ENCODE measurements at places on chromosomes 5 and 9.

DNA sequence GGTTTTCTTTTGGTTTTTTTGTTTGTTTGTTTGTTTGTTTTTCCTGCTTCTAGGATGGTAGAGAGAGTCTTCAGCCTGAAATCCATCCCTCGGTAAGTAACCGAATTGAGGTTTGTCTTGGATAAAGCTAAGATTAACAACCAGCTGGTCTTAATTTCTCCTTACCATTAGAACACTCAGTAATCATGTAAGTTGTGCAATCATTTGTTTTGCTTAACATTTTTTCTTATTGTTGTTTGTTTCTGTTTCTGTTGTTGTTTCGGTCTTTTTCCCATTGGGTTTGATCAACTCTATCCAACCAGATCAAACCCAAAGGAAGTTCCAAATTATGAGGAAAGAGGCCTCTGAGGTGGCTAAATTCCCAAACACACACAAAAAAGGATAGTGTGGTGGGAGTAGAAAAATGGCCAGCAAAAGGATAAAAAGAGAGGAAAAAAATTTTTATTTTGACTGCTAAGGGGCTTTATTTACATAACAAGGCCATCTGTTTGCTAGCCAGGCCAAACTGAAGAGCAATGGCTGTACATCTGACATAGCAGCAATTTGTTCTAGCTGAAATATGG is 49.6 kb upstream of the ANKRD31 start:
- no peak for DNase-seq

DNA sequence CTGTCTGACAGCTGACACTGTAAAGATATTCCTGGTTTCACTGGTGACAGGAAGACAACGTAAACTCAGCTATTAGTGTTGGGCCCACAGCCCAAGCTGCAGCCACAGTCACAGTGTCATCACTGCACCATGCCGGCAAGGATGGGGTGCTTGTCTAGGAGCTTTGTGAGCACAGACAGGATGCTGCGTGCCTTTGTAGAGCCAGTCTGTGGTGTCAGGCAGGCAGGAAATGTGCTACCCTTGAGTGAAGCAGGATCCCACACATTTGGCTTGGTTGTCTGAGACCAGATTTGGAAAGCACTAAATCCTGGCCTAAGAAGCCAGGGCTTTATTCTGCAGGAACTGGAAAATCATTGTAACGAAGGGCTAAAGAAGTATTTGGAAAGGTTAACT is 121.6 kb upstream of the ADAMTS16 start:
- no peak for DNase-seq

- DNase-seq: no peak
Measured at GRCh38 chr9:134778841-134779411, 101.7 kb upstream of the FCN2 start.

GRCh38 chr9:28762167-28762566 is 1188.9 kb upstream of the C9orf72 start:
- DNase-seq: no peak

DNA sequence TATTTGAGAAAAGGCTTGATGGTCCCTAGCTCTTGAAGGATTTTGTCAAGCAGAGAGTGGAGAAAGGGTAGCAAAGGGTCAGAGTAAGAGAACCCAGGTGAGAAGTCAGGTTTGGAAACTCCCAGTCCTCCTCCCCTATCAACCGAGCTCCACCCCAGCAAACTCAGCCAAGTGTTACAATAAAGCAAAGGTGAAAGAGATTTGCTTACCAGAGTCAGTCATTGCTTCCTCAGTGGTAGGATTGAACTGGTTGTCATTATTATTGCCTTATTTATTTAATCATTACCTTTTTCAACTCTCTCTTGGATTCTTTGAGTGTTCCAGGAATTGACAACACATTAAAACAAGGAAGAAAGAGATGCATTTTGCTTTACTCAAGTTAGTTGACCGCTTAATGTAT is 80.5 kb downstream of the RFK start:
- no peak for DNase-seq

GRCh38 chr5:143147383-143147782 is 256.1 kb downstream of the NR3C1 start:
- DNase-seq: no peak

- DNase-seq: no peak
Measured at GRCh38 chr5:103424453-103425205, 138.0 kb downstream of the NUDT12 start.

DNA sequence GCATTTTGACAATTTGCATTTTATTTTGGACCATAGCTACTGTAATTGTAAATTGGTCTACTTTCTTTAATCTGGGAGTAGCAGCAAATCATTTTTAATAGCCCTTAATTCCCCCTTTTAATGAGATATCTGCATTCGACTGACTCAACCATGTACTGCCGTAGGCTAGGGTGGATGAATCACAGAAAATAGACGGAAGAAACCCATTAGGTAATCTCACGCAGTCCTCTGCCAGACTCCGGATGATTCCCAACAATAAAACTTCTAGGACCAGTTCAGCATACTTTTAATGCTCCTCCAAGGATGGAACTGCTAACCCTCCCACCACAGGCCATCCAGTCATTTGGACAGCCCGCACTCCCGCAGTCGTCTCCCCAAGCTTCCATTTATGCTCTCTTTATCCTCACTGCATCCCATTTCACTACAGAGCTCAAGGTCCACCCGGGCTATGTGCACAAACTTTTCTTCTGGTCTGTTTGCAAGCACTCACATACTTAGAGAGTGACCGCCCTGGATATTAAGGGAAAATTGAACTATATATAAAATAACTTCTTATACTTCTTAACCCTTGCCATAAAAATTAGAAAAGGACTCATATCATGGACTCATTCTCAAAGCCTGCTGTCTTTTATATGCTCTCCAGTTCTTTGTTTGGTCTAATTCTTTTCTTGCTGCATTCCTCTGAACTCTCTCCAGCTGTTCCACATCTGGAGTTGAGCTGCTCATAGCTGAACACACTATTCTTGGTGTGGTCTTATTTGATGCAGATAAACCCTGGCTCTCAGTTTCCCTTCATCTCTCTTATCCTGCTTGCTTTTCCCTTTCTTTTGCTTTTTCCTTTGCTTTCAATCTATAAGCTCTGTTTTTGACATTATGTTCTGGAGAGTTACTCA is 326.6 kb downstream of the ARL15 start:
- no peak for DNase-seq

DNA sequence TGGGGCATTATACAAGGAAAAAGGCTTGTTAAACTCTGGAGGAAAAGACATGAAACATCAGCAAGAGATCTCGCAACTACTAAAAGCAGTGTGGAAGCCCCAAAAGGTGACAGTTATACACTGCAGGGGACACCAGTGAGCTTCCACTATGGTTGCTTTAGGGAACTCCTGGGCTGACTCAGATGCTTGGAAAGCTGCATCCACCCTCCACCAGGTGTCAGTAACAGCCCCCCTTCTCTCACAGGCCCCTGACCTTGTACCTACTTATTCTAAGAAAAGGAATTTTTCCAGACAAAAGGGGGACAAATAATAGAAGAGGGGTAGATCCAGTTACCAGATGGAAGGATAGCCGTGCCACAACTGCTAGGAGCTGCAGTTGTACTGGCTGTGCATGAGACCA is 154.4 kb upstream of the COX7C start:
- DNase-seq: no peak

- no peak for DNase-seq
Measured at GRCh38 chr5:34535433-34535832, 120.7 kb upstream of the RAI14 start.

DNA sequence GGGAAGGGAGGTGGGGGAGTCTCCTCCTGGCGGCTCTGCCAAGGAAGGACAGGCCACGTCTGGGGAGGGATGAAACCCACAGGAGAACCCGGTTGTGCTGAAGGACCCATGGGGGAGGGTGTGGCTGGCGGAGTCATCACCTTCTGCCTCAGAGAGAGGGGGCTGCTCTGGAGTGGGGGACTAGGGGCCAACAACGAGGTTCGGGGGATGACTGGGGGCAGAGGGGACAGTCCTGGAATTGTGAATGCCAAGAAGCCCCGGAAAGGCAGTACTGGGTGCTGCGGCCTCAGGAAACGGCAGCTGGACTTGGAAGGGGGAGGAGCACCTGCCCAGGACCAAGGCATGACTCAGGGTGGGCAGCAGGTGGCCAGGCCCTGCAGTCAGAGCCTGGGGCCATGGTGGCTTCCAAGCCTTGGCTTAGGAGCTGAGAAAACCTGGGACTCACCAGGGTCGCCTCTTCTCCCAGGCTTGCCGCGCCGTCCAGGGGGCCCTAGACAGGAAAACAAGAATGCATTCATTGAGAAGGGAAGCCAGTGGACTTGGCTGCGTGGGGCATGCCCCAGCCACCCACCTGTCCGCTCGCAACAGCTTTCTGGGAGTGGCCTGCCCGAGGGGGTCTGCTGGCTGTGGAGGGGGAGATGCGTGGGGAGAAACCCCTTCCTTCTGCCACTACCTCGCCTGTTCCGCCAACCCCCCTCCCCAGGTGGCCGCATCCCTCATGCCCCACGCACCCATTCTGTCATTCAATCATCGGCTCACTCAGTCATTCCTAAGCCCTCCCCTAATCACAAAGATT is 74.0 kb upstream of the PHYKPL start:
- no peak for DNase-seq

GRCh38 chr9:72012646-72013045 is 47.8 kb downstream of the C9orf57 start:
- no peak for DNase-seq

DNA sequence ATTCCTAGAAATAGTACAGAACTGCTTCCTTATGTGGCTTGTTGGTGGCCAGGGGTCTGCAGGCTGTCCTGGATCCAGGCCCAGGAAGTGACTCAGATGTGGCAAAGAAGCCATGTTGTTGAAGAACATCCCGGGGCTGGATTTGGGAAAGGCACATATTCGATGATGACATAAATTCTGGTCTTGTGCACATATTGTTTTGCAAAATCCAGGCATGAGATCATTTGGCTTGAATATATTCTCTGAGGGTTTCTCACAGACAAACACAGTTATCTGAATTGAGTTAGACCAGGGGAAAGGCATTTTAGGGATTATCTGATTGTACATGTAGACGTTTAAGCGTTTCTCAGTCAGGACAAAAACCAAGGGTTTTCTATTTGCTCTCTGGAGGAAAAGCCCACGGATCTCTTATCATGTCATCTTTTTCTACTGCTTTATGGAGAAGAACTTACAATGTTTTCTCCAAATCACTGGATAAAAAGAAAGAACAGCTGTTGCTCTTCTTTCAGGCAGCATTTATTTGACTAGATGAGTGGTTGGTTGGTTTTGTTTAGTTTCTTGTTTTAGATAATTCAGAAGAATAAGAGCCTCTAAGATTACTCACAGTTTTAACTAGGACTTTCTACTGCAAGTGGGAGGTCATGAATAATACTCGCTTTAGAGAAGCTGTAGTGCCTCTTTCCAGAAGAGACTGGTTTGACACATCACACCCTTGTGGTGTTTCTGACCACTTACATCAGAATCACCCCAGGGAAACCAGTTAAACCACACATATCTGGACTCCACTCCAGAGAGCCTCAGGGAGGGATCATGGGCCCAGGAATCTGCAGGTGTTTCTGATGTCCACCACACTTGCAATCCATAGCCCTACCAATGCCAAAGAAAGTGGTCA is 29.5 kb upstream of the LHFPL2 start:
- no peak for DNase-seq

DNA sequence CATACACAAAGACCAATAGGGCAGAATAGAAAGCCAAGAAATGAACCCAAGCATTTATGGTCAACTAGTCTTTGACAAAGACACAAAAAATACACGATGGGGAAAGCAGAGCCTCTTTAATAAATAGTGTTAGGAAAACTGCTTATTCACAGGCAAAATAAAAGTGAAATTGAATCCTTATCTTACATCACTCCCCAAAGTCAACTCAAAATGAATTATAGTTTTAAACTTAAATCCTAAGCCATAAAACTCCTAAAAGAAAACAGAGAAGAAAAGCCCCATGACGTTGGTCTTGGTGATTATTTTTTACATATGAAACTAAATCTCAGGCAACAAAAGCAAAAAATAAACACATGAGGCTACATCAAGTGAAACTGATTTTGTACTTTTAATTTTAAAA is 46.8 kb downstream of the CHSY3 start:
- DNase-seq: no peak

- DNase-seq: no peak
Measured at GRCh38 chr5:107469485-107470294, 201.0 kb downstream of the EFNA5 start.

DNA sequence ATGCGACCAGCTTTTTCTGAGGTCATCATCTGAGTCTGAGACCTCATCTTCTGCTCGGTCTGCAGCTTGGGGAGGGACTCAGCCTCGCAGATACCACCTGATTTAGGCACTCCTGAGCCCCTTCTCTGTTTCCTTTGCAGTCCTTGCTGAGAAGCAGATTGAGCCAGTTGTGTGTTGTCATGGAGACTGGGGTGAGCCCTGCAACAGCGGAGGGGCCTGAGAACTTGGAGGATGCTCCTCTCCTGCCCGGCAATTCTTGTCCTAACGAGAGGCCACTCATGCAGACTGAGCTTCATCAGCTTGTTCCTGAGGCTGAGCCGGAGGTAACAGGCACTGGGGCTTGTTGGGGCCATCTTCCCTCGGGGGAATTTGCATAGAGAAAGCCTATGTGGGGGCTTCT is 19.2 kb downstream of the TEX53 start:
- no peak for DNase-seq

GRCh38 chr9:79883073-79883645 is 311.4 kb downstream of the TLE4 start:
- no peak for DNase-seq

- DNase-seq: no peak
Measured at GRCh38 chr5:83256091-83256780, 178.9 kb downstream of the XRCC4 start.

GRCh38 chr9:124839612-124840299 is 13.5 kb upstream of the WDR38 start:
- no peak for DNase-seq

GRCh38 chr5:179906795-179907555 is 722 bp downstream of the TBC1D9B start:
- no peak for DNase-seq

DNA sequence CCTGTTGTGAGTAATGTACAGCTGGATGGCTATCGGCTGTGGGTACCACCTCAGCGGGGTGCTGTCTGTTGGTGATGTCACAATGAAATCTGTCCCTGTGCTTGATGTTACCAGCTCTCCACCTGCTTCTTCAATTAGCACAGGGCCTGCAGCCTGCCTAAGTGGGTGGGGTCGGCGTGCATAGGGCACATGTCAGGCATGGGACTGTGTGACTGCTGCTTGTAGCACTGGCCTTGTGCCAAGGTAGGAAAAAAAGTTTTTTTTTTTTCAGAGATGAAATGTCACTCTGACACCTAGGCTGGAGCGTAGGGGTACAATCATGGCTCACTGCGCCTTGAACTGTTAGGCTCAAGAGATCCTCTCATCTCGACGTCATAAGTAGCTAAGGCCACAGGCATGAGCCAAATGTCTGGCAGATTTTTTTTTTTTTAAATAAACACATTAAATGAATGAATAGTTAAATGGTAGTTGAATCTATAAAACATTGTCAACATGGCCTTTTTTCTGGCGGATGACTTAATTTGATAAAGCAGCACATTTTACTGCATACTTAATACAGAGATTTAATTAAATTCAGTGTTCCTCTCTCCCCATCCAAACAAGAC is 222.5 kb downstream of the NXNL2 start:
- no peak for DNase-seq

DNA sequence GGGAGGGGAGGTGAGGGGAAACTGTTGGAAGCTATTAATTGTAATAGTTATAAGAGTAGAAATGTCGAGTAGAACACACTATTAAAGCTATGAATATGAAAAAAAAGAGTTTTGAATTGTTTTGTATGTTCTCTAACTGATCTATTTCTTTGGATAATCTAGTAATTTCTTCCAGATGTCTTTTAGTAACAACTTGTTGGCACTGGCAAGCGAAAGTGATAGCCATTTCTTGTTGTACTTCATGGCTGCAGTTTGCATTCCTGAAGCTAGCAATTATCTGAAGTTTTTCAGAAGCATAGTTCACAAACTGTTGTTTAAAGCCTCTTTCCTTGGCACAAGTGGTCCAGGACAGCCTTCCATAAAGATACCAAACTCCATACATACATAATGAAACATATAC is 49.4 kb upstream of the SPATA31C2 start:
- no peak for DNase-seq
